ENCODE measurements at places on chromosomes 16 and 17. TPM values are rescaled to one million over a fixed set of nuclear protein-coding genes. Genes with fewer than 3 reads are reported as not detected.

STAT3 gene
- polyA plus RNA-seq: 65.2 TPM

WNT9B gene
- 8.5 TPM for polyA plus RNA-seq

DDX19B gene
- polyA plus RNA-seq: 38.8 TPM

MEOX1 gene
- 15.5 TPM for polyA plus RNA-seq

RMI2 gene
- 35.2 TPM for polyA plus RNA-seq

AOC2 gene
- polyA plus RNA-seq: 1.5 TPM

- no peak for DNase-seq
Measured at GRCh38 chr17:69593351-69593715, 178.8 kb downstream of the MAP2K6 start.

- DNase-seq: no peak
Measured at GRCh38 chr17:35543856-35544255, 6.4 kb upstream of the SLFN12L start.

GRCh38 chr17:38512473-38513058 lies 84.3 kb downstream of the ARHGAP23 start:
- DNase-seq: no peak

DNA sequence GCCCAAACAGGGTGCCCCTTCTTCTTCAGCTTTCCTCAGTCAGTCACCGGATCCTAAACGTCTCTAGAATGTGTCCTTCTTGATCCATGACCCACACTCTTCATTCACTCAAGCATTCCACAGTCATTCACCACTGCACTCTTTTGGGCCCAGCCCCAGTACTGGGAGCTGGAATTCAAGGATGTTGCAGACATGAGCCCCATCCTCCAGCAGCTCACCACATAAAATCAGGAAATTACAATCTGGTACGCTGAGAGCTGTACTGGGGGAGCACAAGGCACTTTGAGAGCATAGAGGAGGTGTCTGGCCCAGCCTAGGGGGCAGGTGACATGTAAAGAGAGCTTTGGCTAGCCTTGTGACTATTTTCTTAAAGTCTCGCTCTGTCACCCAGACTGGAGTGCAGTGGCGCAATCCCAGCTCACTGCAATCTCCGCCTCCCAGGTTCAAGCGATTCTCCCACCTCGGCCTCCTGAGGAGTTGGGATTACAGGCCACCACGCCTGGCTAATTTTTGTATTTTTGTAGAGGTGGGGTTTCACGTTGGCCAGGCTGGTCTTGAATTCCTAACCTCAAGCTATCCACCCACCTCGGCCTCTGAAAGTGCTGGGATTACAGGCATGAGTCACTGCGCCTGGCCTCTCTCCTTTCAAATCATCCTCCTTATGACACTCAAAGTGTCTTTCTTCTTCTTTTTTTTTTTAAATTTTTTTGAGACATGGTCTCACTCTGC lies 18.7 kb downstream of the CES4A start:
- DNase-seq: no peak

DNA sequence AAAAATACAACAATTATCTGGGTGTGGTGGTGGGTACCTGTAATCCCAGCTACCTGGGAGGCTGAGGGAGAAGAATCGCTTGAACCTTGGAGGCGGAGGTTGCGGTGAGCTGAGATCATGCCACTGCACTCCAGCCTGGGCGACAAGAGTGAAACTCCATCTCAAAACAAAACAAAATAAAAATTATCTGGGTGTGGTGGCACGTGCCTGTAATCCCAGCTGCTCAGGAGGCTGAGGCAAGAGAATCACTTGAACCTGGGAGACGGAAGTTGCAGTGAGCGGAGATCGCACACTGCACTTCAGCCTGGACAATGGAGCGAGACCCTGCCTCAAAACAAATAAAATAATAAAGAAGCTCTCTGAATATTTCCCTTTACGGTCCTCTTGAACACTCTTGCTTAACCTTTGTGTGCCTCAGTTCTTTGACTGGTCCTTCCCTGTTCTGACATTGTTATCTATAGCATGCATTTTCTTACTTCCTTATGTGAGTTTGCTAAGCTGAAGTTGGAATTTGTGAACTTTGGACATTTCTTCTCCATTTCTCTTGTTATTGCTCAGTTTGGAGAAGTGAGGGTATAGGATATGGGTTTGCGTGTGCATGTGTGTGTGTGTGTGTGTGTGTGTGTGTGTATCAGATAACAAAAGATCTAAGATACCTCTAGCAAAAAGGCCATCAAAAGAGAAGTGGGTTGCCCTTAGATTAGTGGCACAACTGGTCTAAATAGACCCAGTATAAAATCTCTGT lies 29.7 kb upstream of the WSB1 start:
- DNase-seq: no peak

- no peak for DNase-seq
Measured at GRCh38 chr17:8421571-8421970, 14.1 kb upstream of the NDEL1 start.

GRCh38 chr16:53876811-53877210 lies 172.9 kb downstream of the FTO start:
- DNase-seq: no peak

GRCh38 chr16:1458336-1458976 lies 14.1 kb upstream of the CCDC154 start:
- no peak for DNase-seq

- DNase-seq: no peak
Measured at GRCh38 chr17:68384941-68385340, 72.4 kb downstream of the WIPI1 start.

- DNase-seq: no peak
Measured at GRCh38 chr17:50176559-50177357, 11.0 kb downstream of the SGCA start.
